ENCODE measurements at places on chromosomes 5 and 9.

DNA sequence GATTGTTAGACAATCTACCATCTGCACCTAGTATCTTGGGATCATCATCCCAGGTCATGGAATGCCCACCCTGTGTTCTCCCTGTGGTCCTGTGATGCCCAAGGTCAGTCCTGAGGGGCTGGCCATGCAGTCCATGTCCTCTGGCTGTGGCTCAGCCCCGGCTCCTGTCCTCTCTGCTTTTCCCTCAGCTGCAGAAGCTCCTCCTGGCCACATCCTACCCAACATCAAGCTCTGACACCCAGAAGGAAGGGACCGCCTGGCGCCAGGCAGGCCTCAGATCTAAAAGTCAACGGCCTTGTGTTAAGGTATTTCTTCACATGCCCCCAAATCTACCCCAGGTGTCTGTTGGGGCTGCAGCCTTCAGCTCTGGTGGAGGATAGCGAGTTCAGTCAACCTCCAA, 100.5 kb downstream of the PPARGC1B start:
- no peak for DNase-seq

DNA sequence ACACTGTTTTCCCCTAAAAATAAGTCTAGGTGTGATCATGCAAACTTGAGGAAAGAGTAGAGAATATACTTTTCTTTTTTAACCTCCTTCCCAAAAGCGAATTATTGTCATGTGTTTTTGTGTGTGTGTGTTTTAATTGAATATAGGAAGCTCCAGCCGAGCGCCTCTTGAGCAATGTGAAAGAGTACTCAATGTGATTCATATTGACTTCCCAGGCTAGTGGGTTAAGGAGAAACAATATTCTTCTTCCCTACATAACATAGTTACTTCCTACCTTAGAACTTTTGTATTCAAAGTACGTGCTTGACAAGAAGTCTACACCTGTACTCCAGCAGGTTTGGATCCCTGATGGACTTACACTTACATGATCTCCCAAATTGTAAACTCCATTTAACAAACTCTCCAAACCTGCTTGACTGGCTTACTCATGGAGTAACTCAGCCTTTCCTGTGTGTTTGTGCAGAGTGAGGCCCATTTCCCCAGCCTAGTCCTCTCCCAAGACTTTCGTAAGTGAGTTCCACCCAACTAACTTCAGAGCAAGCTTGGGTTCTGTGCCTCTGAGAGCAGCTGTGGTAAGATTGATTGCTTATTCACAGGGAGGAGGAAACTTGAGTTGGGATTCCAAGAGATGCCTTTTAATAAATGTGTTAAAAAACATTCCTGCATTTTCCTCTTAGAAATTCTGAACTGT, 9.3 kb downstream of the SLC28A3 start:
- DNase-seq = no peak

- DNase-seq = no peak
Observed at GRCh38 chr5:74303578-74303977, 336.9 kb downstream of the ENC1 start.

GRCh38 chr5:35354751-35355150, 124.5 kb upstream of the PRLR start:
- DNase-seq = no peak

- DNase-seq = no peak
Observed at GRCh38 chr9:109477258-109478050, 20.7 kb downstream of the PTPN3 start.

GRCh38 chr9:75001719-75002421, 26.2 kb downstream of the CARNMT1 start:
- DNase-seq = no peak

DNA sequence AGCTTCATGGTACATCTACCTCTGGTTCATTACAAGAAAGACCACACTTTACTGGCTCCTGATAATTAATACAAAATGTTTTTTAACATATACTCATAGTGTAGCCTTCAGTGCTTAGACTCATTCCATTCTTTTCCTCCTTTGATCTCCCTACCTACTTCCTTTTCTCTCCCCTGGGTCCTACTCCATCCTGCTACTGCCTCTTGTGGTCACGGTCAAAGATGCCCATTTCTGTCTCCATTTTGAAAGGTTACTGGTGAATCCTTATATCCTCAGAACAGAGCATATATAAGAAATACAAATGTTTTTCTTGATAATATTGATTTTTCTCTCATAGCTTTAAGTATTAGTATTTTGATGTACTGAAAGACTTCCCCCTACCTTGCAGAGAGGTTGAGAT, 375.9 kb downstream of the ARRDC3 start:
- DNase-seq = no peak

GRCh38 chr5:96940586-96940985, 4.7 kb downstream of the LNPEP start:
- no peak for DNase-seq

DNA sequence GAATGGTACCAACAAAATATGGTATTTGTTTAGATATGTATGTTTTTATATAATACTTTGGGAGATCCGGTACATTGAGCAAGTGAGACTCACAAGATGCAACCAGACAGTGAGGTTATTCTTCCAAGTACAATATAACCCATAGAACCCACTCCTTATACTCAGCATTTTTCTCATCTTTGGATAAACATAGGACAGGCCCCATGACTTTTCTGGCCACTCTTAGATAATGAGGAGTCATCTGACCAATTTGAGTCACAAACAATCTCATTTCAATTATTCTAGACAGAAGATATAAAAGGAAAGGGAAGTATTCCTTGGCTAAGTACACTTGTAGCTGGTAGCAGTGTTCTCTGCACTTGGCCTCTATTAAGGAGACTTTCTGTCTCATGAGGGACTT, 150.2 kb downstream of the SGCD start:
- DNase-seq = no peak

Measured in stimulated activated CD8-positive, alpha-beta memory T cell treated with anti-CD3 and anti-CD28 coated beads, Interleukin-2, amount 100 ng/mL, for 1 hour (primary cell).